ENCODE measurements at places on chromosomes 12 and 14. TPM values are rescaled to one million over a fixed set of nuclear protein-coding genes. Genes with fewer than 3 reads are reported as not detected.

Gene CCDC177
- 0.40 TPM for polyA plus RNA-seq

Gene ARF6
- 49.2 TPM for polyA plus RNA-seq

Gene UNC79
- polyA plus RNA-seq: 2.7 TPM

Gene CMKLR1
- polyA plus RNA-seq: 4.6 TPM

Gene OXA1L
- polyA plus RNA-seq: 109 TPM

Gene ZNF268
- 25.8 TPM for polyA plus RNA-seq

Gene DLK1
- polyA plus RNA-seq: 972 TPM

Gene A2ML1
- polyA plus RNA-seq: not detected

Gene GRIP1
- polyA plus RNA-seq: 1.4 TPM

Gene TAS2R8
- polyA plus RNA-seq: 0.24 TPM

Gene CFAP73
- not detected for polyA plus RNA-seq

Gene ISM2
- not detected for polyA plus RNA-seq

Gene OR10G3
- polyA plus RNA-seq: not detected

Gene WNT1
- polyA plus RNA-seq: not detected

Gene AICDA
- polyA plus RNA-seq: not detected

Gene TSHR
- 0.68 TPM for polyA plus RNA-seq

Gene FLVCR2
- polyA plus RNA-seq: 13.0 TPM

Gene EIF2S3B
- polyA plus RNA-seq: 0.10 TPM

Gene CCDC184
- 6.2 TPM for polyA plus RNA-seq

Gene SYNDIG1L
- polyA plus RNA-seq: 0.05 TPM

Gene SCNN1A
- 4.3 TPM for polyA plus RNA-seq

Gene FIGNL2
- 0.17 TPM for polyA plus RNA-seq

Gene PIANP
- 2.4 TPM for polyA plus RNA-seq

Gene GABARAPL1
- polyA plus RNA-seq: 224 TPM

Gene AKAP3
- polyA plus RNA-seq: 2.1 TPM

Gene PPP1R1A
- polyA plus RNA-seq: 32.5 TPM

Gene ASIC1
- 0.47 TPM for polyA plus RNA-seq

Gene NINJ2
- 1.8 TPM for polyA plus RNA-seq

Gene GLT8D2
- polyA plus RNA-seq: 11.4 TPM

Gene GLS2
- 1.6 TPM for polyA plus RNA-seq

Gene ABHD12B
- 0.10 TPM for polyA plus RNA-seq

Gene RNASE8
- not detected for polyA plus RNA-seq

Gene LMO3
- polyA plus RNA-seq: 2.9 TPM

Gene ZC3H14
- polyA plus RNA-seq: 43.7 TPM

Gene PTPRO
- polyA plus RNA-seq: 2.8 TPM

Gene SPTB
- polyA plus RNA-seq: 14.5 TPM

Gene GPRC5A
- 2.0 TPM for polyA plus RNA-seq

Gene METTL25
- polyA plus RNA-seq: 4.0 TPM

Gene VRTN
- not detected for polyA plus RNA-seq

Gene YAF2
- 27.8 TPM for polyA plus RNA-seq

All from adrenal gland (tissue), 19 donors.